Aorta (tissue), 5 donors: ENCODE measurements at places on chromosomes 16 and 17.

- no peaks in the 10 kb centered on the region for H3K4me1 ChIP-seq
- no peak overlapping the region for H3K27ac ChIP-seq
Observed at GRCh38 chr16:86391984-86392383, 118.3 kb upstream of the FOXF1 start.

GRCh38 chr17:50266384-50267073 lies 7.7 kb upstream of the TMEM92 start:
- no peaks in the 10 kb centered on the region for H3K27me3 ChIP-seq
- H3K4me1 ChIP-seq, result no peaks in the 10 kb centered on the region
- peak; percentile 87 for DNase-seq
- H3K36me3 ChIP-seq, result no peaks in the 10 kb centered on the region
- H3K27ac ChIP-seq, result no peak overlapping the region

- H3K4me1 ChIP-seq, result no peaks in the 10 kb centered on the region
- no peak overlapping the region for H3K4me3 ChIP-seq
- no peaks in the 10 kb centered on the region for H3K36me3 ChIP-seq
Observed at GRCh38 chr16:29802416-29802935, 3.9 kb upstream of the MAZ start.

DNA sequence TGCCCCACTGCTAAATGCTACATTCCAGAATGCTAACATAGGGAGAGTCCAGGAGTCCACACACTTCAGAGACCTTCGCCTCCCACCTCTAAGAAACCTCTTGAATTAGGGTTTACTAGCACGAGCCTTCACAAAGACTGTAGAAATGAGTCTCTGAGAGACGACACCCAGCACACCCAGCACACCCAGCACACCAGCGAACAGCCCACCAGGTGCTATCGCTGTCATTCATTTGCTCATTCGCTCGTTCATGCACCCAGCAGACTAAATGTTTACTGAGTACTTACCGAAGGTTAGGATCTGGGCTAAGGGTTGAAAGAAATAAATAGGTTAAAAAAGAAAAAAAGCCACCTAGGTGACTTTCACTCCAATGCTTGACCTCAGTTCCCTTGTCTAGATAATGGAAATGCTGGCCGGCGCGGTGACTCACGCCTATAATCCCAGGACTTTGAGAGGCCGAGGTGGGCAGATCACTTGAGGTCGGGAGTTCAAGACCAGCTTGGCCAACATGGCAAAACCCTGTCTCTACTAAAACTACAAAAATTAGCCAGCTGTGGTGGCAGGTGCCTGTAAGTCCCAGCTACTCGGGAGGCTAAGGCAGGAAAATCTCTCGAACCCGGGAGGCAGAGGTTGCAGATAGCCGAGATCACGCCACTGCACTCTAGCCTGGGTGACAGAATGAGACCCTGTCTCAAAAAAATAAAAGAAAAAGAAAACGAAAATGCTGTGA lies 100.8 kb downstream of the ADCY9 start:
- no peaks in the 10 kb centered on the region for H3K27me3 ChIP-seq
- no peak for DNase-seq
- no peak overlapping the region for H3K4me3 ChIP-seq
- H3K27ac ChIP-seq, result no peak overlapping the region
- peaks cover 1% of the 10 kb centered on the region for H3K4me1 ChIP-seq

DNA sequence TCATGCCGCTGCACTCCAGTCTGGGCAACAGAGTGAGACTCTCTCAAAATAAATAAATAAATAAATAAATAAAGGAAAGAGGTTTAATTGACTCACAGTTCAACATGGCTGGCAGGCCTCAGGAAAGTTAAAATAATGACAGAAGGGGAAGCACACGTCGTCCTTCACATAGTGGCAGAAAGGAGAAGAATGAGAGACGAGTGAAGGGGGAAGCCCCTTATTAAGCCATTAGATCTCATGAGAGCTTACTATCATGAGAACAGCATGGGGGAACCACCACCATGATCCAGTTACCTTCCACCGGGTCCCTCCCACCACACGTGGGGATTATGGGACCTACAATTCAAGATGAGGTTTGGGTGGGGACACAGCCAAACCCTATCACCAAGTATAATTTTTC lies 54.5 kb downstream of the PAFAH1B1 start:
- no peaks in the 10 kb centered on the region for H3K27me3 ChIP-seq

- no peaks in the 10 kb centered on the region for H3K36me3 ChIP-seq
- no peak for DNase-seq
- no peaks in the 10 kb centered on the region for H3K4me1 ChIP-seq
- no peak overlapping the region for H3K4me3 ChIP-seq
- H3K27ac ChIP-seq, result no peak overlapping the region
Observed at GRCh38 chr16:23379707-23380106, 73.3 kb downstream of the COG7 start.

DNA sequence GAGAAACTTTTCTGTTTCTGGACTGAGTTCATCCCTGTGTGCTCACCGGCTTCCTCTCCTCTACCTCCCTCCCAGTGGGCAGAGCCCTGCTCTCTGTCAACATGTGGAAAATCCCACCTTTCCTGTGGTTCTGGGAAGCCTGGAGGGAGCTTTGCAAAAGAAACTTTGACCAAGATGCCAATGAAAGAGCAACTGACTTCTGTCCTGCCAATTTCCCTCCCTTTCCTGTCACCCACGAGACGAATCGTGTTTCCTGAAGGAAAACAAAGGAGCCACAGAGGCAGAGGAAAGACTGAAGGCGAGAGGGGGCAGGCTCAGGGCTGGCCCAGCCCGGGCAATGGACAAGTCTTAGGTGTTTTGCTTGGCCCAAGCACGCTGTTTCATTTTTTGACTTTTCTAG lies 82.8 kb downstream of the PLCG2 start:
- H3K4me3 ChIP-seq, result no peak overlapping the region
- no peak overlapping the region for H3K27ac ChIP-seq
- H3K27me3 ChIP-seq, result no peaks in the 10 kb centered on the region
- no peak for DNase-seq
- no peaks in the 10 kb centered on the region for H3K36me3 ChIP-seq
- no peaks in the 10 kb centered on the region for H3K4me1 ChIP-seq

GRCh38 chr16:11699234-11699894 lies 31.1 kb downstream of the SNN start:
- peaks cover 10% of the 10 kb centered on the region for H3K36me3 ChIP-seq
- H3K27me3 ChIP-seq, result no peaks in the 10 kb centered on the region
- H3K4me1 ChIP-seq, result no peaks in the 10 kb centered on the region
- no peak for DNase-seq

DNA sequence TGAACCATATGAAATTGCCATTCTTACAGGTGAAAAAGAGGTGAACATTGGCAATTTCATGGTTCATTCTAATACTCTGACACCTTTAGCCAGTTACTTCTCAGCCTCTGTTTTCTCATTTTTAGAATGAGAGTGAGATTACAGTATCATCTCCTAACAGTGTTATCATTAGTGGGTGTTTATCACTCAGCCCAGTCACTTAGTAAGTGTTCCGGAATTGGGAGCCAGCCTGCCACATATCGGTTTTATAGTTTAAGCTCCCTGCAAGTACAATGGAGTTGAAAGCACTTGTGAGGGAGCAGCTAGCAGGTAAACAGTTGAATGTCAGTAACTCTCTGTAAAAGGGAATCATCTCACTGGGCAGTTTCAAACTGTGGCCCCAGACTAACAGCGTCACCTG lies 583.1 kb upstream of the HSBP1 start:
- no peaks in the 10 kb centered on the region for H3K4me1 ChIP-seq
- H3K27me3 ChIP-seq, result no peaks in the 10 kb centered on the region
- H3K4me3 ChIP-seq, result no peak overlapping the region
- H3K36me3 ChIP-seq, result no peaks in the 10 kb centered on the region
- no peak for DNase-seq

DNA sequence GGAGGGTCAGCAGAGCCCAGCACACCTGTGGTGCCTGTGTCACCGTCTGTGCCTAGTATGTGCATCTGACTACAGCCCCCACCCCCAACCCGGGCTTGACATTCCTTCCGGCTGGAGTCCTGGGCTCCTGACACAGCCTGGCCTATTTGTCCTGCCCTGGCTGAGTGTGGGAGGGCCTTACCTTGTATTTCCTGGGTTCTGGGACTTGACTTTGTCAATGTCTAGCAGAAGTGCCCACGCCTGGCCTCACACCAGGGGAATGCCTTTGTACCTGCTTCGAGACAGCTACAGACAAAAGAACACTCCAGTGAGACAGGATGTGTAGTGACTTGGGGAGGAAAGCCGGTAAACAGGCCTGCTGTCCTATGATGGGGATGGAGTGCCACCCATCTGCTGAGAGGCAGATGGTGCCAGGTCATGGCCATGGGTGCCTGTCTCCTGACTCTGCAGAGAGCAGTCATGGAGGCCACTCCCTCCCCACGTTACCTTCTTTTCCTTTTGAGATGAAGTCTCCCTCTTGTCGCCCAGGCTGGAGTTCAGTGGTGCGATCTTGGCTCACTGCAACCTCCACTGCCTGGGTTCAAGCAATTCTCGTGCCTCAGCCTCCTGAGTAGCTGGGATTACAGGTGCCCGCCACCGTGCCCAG lies 42.8 kb downstream of the TNFRSF13B start:
- H3K27me3 ChIP-seq, result no peaks in the 10 kb centered on the region
- DNase-seq, result peak; percentile 59
- H3K4me3 ChIP-seq, result no peak overlapping the region
- H3K36me3 ChIP-seq, result no peaks in the 10 kb centered on the region
- H3K4me1 ChIP-seq, result no peaks in the 10 kb centered on the region

DNA sequence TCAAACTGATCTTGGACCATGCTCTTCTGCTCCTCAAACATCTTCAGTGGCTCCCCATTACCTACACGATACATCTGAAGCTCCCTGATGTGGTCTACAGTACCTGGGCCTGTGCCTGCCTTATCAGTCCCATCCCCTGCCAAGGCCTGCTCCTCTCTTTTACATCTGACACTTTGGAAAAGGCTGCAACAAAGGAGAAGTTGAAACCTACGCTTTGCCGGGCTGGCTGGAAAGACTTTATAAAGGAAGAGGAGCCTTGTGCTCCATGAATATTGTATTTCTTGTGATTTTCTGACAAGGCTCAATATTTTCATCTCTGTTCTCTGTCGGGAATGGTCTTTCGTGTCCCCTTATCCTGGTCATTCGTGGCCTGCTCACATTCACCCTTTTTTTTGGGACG lies 132.5 kb downstream of the XYLT1 start:
- H3K27me3 ChIP-seq, result no peaks in the 10 kb centered on the region
- no peaks in the 10 kb centered on the region for H3K4me1 ChIP-seq
- H3K27ac ChIP-seq, result no peak overlapping the region
- H3K4me3 ChIP-seq, result no peak overlapping the region

GRCh38 chr16:47387026-47387734 lies 73.7 kb downstream of the ITFG1 start:
- H3K36me3 ChIP-seq, result no peaks in the 10 kb centered on the region
- H3K27me3 ChIP-seq, result no peaks in the 10 kb centered on the region
- no peak overlapping the region for H3K27ac ChIP-seq
- H3K4me1 ChIP-seq, result no peaks in the 10 kb centered on the region

GRCh38 chr16:31700200-31700529 lies 172.5 kb downstream of the AHSP start:
- peaks cover 2% of the 10 kb centered on the region for H3K36me3 ChIP-seq
- no peaks in the 10 kb centered on the region for H3K27me3 ChIP-seq
- H3K4me1 ChIP-seq, result no peaks in the 10 kb centered on the region
- no peak for DNase-seq
- H3K4me3 ChIP-seq, result peak overlapping the region; percentile 80

DNA sequence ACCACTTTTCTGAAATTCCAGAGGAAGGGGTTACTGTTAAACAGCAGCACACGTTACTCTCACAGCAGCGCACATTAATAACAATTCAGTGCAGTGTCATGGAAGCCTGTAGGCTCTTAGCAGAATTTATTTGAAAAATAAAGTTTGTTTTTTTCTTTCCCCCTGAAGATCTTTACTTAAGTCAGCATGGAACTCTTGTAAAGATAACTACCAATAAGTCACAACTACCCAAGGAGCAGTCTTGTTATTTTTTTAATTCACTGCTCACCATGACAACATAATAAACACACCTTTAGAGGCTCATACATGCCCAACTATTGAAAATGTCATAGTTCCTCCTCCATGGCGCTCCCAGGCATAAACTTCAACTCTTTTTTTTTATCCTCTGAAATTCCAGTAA lies 31.8 kb upstream of the PSMD7 start:
- H3K36me3 ChIP-seq, result no peaks in the 10 kb centered on the region
- no peaks in the 10 kb centered on the region for H3K27me3 ChIP-seq
- no peak overlapping the region for H3K4me3 ChIP-seq
- no peak overlapping the region for H3K27ac ChIP-seq
- no peak for DNase-seq
- H3K4me1 ChIP-seq, result no peaks in the 10 kb centered on the region

DNA sequence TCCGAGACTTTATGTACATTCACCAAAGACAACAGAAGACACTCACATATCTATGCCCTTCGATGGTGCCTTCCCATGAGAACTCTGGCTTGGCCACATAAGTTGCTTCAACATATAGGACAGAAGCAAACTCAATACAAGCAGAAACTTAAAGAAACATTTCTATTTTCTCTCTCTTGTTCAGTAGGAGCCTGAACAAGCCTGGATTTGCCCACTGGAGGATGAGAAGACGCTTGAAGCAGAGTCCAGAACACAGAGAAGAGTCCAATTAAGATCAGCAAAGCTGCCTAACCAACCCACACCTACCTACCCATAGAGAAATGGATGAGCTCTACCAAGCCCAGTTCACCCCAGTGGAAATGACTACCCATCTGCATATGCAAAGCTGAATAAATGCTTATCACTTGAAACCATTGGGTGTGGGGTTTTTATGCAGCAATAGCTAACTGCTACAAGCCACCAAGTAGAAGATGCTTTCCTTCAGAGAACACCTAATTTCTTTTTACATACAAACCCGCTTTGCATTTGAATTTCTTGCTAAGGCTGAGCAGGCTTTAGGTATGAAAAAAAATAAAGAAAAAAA lies 337.9 kb upstream of the DYNLRB2 start:
- no peaks in the 10 kb centered on the region for H3K4me1 ChIP-seq
- H3K4me3 ChIP-seq, result no peak overlapping the region
- no peak overlapping the region for H3K27ac ChIP-seq
- H3K27me3 ChIP-seq, result no peaks in the 10 kb centered on the region

DNA sequence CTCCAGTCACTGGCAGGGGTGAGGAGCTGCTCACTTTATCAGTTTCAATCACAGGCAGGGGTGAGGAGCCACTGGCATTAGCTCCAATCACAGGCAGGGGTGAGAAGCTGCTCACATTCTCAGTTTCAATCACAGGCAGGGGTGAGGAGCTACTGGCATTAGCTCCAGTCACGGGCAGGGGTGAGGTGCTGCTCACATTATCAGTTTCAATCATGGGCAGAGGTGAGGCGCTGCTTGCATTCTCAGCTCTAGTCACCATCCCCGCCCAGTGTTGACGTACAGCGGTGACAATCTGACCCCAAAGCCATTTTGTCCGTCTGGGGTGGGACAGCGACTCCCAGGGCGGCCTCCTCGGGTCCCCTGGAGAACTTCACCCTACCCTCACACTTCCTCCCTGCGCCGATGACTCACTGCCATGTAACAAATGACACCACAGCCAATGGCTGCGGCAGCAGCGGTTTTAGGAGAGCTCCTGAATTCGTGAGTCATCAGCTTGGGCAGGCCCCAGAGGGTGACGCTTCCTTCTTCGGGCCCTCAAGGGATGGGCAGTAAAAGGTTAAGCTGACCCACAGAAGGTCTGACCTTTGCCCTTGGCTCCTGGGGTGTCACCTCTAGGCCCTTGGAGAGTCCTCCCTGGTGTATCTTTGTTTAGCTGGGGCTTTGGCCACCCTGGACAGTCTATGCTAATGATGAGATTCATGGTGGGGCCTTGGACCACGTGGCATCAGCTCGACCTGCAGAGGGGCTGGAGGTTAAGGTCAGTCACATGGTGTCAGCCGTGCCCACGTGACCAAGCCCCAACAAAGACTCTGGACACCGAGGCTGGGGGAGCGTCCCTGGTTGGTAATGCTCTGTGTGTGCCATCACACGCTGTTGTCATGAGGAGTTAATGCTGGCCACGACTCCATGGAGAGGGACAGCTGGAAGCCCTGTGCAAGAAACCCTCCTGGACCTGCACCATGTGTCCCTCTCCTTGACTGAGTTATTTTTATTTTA lies 171.7 kb downstream of the C16orf95 start:
- DNase-seq, result no peak
- no peak overlapping the region for H3K27ac ChIP-seq
- H3K27me3 ChIP-seq, result no peaks in the 10 kb centered on the region
- H3K4me1 ChIP-seq, result no peaks in the 10 kb centered on the region
